ENCODE measurements at places on chromosomes 16 and 17. TPM values are rescaled to one million over a fixed set of nuclear protein-coding genes. Genes with fewer than 3 reads are reported as not detected.

C17orf75 gene
- 19.0 TPM for total RNA-seq

GEMIN4 gene
- total RNA-seq, result 15.7 TPM

GAS7 gene
- total RNA-seq, result 68.1 TPM

EFNB3 gene
- total RNA-seq, result 0.70 TPM

ADAD2 gene
- 0.62 TPM for total RNA-seq

HOXB2 gene
- 2.4 TPM for total RNA-seq

MIF4GD gene
- total RNA-seq, result 20.5 TPM

DNAAF8 gene
- 0.49 TPM for total RNA-seq

KRTAP4-3 gene
- total RNA-seq, result not detected

MCRIP2 gene
- 87.6 TPM for total RNA-seq

EPX gene
- not detected for total RNA-seq

QRICH2 gene
- total RNA-seq, result 2.0 TPM

PARD6A gene
- 3.4 TPM for total RNA-seq

HIGD1B gene
- total RNA-seq, result 2.6 TPM

TP53TG3F gene
- not detected for total RNA-seq

SLC5A11 gene
- not detected for total RNA-seq

PRKCB gene
- 3.7 TPM for total RNA-seq

MYH2 gene
- total RNA-seq, result not detected

PPL gene
- 3.9 TPM for total RNA-seq

CRYM gene
- 108 TPM for total RNA-seq

KRT24 gene
- not detected for total RNA-seq

KCTD19 gene
- total RNA-seq, result 0.06 TPM

C16orf46 gene
- not detected for total RNA-seq
